ENCODE measurements at places on chromosomes 2 and 18. TPM values are rescaled to one million over a fixed set of nuclear protein-coding genes. Genes with fewer than 3 reads are reported as not detected.

The ELOA2 gene
- not detected for total RNA-seq

- no peaks in the 10 kb centered on the region for H3K4me1 ChIP-seq
- no peak overlapping the region for H3K27ac ChIP-seq
- no peaks in the 10 kb centered on the region for H3K27me3 ChIP-seq
- no peak overlapping the region for H3K4me3 ChIP-seq
- no peaks in the 10 kb centered on the region for H3K36me3 ChIP-seq
Measured at GRCh38 chr18:48292229-48292628, 117.0 kb downstream of the ZBTB7C start.

- H3K4me3 ChIP-seq, result peak overlapping the region; percentile 81
- peaks cover 40% of the 10 kb centered on the region for H3K27me3 ChIP-seq
- DNase-seq, result peak; percentile 30
- peaks cover 6% of the 10 kb centered on the region for H3K4me1 ChIP-seq
Measured at GRCh38 chr2:54722641-54723040, 821 bp upstream of the EML6 start.

The CHRNG gene
- not detected for total RNA-seq

DNA sequence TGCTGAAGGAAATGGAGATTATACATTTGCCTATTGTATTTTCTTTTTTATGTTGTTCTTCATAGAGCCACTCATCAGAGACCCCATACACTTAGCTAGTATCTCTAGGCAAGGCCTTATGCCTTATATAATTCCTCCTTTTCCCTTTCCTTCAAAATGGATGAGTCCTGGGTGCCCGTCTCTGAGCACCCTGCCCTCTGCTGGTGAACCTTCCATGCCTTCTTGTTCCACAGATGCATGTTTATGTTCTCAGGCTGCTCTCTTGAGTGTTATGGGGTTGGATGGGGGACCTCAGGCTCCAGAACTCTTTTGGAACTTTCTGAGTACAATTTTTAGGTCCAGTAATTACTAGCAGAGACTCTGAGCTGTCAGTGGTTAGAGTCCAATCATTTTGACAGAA, 368.6 kb upstream of the SPRED2 start:
- no peaks in the 10 kb centered on the region for H3K27me3 ChIP-seq
- H3K27ac ChIP-seq, result no peak overlapping the region
- H3K4me3 ChIP-seq, result no peak overlapping the region
- no peaks in the 10 kb centered on the region for H3K4me1 ChIP-seq
- DNase-seq, result peak; percentile 76
- no peaks in the 10 kb centered on the region for H3K36me3 ChIP-seq

The RNU2-63P gene
- not detected for total RNA-seq

The LOXHD1 gene
- total RNA-seq, result 0.17 TPM

GRCh38 chr2:236146436-236146835, 21.8 kb downstream of the GBX2 start:
- H3K36me3 ChIP-seq, result no peaks in the 10 kb centered on the region
- peaks cover 8% of the 10 kb centered on the region for H3K27me3 ChIP-seq
- peaks cover 7% of the 10 kb centered on the region for H3K4me1 ChIP-seq

GRCh38 chr2:31271851-31272267, 37.9 kb downstream of the EHD3 start:
- H3K4me3 ChIP-seq, result no peak overlapping the region
- H3K27ac ChIP-seq, result no peak overlapping the region
- no peaks in the 10 kb centered on the region for H3K27me3 ChIP-seq
- H3K36me3 ChIP-seq, result no peaks in the 10 kb centered on the region
- peaks cover 24% of the 10 kb centered on the region for H3K4me1 ChIP-seq

DNA sequence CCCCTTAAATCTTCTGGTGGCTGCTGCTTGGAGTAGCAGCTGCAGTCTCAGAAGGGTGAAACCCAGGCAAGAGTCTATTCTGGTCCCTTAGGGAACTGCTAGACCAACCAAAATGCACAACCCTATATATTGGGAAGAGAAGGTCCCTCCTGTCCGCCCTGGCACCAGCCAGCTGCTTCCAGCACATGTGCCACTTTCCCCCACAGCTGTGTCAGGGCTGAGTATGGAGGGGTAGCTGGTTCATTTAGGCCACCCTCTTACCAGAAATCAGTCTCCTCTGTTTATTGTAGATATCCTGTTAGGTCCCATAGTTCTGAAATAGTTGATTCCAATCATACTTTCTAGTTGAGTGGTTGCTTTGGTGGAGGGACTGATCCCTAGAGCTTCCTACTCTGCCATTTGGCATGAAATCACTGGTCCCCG, 68.9 kb downstream of the BIRC6 start:
- peak; percentile 10 for DNase-seq
- no peaks in the 10 kb centered on the region for H3K27me3 ChIP-seq
- 0 out of 2 replicates have a peak, but pooled peaks cover 3% of the 10 kb centered on the region for H3K4me1 ChIP-seq
- no peak overlapping the region for H3K4me3 ChIP-seq
- no peaks in the 10 kb centered on the region for H3K36me3 ChIP-seq

DNA sequence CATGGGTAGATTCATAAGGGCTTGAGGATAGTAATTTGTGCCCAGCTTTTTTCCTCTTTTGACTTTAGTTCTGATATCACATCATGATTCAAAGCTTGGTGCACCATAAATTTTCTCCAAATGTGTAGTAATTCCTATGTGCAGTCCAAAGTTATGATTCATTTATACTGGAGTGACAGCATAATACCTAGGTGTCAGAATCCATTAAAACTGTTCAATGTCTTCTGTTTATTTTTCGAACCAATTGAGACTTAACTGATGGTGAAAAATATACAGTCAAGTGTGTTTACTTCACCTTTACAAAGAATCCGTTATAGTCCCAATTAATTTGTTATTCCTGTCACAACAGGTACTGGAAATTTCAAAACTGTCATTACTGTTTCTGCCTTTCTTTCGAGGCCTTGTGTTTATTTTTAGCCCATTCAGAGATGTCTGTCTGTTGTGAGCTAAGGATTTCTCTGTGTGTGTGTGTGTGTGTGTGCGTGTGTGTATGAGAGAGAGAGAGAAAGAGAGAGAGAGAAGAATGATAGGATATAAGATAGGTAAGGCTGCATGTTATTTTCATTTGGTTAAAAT, 389.7 kb upstream of the ATP5MC3 start:
- no peak overlapping the region for H3K4me3 ChIP-seq
- no peak for DNase-seq
- no peaks in the 10 kb centered on the region for H3K27me3 ChIP-seq

DNA sequence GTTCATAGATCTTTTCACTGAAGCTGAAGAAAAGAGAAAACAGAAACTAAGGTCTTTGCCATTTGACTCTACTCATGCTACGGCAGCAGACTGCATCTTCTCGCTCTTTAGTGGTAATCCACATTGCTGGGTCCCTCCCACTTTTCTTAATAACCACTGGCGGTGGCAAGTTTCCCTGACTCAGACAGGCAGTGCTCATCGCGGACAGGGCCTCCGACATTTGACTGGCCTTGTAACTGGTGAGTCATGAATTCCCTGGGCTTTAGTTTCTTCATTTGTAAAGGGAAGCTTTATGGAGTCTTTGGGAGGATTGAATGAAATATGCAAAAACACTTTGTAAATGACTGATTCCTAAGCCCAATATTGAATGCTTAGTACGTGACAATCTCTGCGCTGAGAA, 238.2 kb upstream of the RBBP8 start:
- DNase-seq, result peak; percentile 10
- H3K27ac ChIP-seq, result no peak overlapping the region
- H3K4me1 ChIP-seq, result peaks cover 18% of the 10 kb centered on the region
- no peak overlapping the region for H3K4me3 ChIP-seq

DNA sequence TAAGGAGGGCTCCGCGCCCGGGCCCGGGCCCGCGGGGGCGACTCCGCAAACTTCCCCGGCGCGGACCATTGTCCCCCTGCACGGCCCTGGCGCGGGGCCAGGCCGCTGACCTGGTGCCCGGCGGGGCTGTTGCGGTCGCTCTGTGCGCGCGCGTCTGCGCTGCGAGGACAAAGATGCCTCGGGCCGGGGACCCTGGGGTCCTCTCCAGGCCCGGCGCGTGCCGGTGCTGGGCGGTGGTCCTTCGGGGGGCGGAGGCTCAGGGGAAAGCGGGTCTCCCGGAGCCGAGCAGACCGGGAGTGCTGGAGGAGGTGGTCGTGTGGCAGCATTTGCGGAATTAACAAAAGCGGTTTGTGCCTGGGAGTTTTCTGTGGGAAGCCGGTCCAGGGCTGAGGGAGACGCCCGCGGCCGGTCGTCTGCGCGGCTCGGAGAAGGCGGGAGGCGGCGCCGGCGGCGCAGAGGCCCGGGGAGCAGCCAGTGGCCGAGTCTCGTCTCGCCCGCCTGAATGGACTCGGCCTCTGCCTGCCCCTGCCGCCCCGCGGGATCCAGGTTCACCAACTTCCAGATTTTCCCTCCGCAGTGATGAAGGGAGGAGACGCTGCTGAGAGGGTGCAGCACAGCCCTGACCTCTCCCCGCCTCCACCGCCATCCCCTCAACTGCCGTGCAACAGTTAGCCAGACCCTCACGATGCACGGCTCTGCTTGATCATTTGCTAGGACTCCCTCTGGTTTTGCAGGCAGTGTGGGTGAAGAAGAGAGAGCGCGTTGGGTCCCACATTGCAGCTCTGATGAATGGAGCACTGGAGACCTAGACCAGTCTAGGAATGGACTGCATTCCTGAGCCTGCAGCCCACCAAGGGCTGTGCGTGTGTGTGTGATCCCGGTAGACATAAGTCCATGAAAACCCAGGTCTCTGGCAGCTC, 705 bp downstream of the EFR3B start:
- H3K27ac ChIP-seq, result no peak overlapping the region
- H3K27me3 ChIP-seq, result peaks cover 33% of the 10 kb centered on the region
- DNase-seq, result peak; percentile 53
- H3K36me3 ChIP-seq, result no peaks in the 10 kb centered on the region

The EFHD1 gene
- 3.4 TPM for total RNA-seq

- H3K4me1 ChIP-seq, result peaks cover 4% of the 10 kb centered on the region
- no peak overlapping the region for H3K4me3 ChIP-seq
- H3K27me3 ChIP-seq, result no peaks in the 10 kb centered on the region
Measured at GRCh38 chr18:74154716-74155115, 6.4 kb downstream of the TIMM21 start.

- peaks cover 54% of the 10 kb centered on the region for H3K36me3 ChIP-seq
- no peak for DNase-seq
Measured at GRCh38 chr2:101872480-101872879, 119.3 kb upstream of the IL1R2 start.

GRCh38 chr2:186181625-186182024, 304.4 kb upstream of the ZC3H15 start:
- no peak overlapping the region for H3K4me3 ChIP-seq
- no peaks in the 10 kb centered on the region for H3K27me3 ChIP-seq
- no peak for DNase-seq
- H3K4me1 ChIP-seq, result no peaks in the 10 kb centered on the region
- H3K27ac ChIP-seq, result no peak overlapping the region

DNA sequence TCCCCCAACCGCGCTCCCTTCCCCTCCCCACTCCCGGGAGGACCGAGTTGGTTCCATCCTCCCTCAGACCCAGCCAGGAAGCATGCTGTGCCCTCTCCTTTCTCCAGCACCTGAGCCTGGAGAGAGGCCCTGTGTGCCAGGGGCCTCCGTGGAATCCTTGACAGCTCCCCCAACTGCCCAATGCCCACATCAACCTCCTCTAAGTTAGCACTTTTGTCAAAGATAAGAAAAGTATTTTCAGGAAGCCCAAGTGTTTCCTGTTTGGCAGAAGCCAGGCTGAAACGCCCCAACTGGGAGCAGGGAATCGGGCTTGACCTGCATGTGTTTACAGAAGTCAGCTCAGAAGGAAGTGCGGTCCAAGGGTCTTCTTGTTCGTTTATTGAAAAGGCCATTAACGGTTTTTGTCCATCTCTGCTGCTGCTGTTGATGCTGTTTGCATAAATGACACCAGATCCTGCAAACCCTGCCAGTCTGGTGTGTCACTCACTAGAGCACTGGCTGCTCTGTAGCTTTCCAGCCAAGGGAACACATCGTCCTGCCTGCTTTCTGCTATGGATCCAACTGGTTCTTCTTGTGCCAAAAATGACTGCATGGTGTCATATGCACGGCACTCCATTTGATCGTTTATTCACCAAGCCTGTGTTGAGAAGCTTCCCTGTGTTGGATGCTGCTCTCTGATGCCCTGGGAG, 35.4 kb upstream of the COL6A3 start:
- no peak overlapping the region for H3K27ac ChIP-seq
- H3K4me1 ChIP-seq, result peaks cover 16% of the 10 kb centered on the region
- H3K27me3 ChIP-seq, result no peaks in the 10 kb centered on the region
- no peak overlapping the region for H3K4me3 ChIP-seq
- no peak for DNase-seq

The CNGA3 gene
- total RNA-seq, result not detected

GRCh38 chr2:4300616-4301015, 597.2 kb downstream of the DCDC2C start:
- H3K4me3 ChIP-seq, result no peak overlapping the region
- H3K27me3 ChIP-seq, result no peaks in the 10 kb centered on the region
- H3K36me3 ChIP-seq, result no peaks in the 10 kb centered on the region
- H3K4me1 ChIP-seq, result no peaks in the 10 kb centered on the region

The SALL3 gene
- 29.0 TPM for total RNA-seq

The CNDP1 gene
- total RNA-seq, result not detected

The NPAS2 gene
- 0.56 TPM for total RNA-seq

DNA sequence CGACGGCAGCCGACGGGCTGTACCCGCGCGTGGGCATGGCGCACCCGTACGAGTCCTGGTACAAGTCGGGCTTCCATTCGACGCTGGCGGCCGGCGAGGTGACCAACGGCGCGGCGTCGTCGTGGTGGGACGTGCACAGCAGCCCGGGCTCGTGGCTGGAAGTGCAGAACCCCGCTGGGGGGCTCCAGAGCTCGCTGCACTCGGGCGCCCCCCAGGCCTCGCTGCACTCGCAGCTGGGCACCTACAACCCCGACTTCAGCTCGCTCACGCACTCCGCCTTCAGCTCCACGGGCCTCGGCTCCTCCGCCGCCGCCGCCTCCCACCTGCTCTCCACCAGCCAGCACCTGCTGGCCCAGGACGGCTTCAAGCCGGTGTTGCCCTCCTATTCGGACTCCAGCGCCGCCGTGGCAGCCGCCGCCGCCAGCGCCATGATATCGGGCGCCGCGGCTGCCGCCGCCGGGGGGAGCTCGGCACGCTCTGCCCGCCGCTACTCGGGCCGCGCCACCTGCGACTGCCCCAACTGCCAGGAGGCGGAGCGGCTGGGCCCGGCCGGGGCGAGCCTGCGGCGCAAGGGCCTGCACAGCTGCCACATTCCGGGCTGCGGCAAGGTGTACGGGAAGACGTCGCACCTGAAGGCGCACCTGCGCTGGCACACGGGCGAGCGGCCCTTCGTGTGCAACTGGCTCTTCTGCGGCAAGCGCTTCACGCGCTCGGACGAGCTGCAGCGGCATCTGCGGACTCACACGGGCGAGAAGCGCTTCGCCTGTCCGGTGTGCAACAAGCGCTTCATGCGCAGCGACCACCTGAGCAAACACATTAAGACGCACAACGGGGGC, 2.0 kb downstream of the SP9 start:
- H3K4me3 ChIP-seq, result peak overlapping the region; percentile 59
- H3K36me3 ChIP-seq, result no peaks in the 10 kb centered on the region
- H3K4me1 ChIP-seq, result peaks cover 54% of the 10 kb centered on the region

DNA sequence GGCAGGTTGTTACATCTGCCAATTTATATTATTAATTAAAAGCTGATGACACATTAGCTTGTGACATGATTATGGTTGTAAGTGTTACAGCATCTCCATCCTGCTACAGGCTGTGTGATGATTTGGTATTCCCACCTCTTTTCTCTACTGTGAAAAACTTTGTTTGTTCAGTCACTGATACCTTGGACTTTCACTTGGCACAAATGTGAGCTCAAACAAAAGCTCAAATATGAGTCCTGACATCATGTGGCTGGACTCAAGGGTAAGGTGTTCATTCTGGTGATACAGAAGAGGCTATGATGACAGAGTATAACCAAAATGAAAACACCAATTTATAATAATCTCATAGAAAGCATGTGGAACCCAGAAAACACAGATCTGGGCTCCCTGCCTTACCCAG, 11.4 kb upstream of the IL36A start:
- no peak for DNase-seq
- H3K4me1 ChIP-seq, result no peaks in the 10 kb centered on the region
- no peak overlapping the region for H3K27ac ChIP-seq
- no peak overlapping the region for H3K4me3 ChIP-seq
- no peaks in the 10 kb centered on the region for H3K36me3 ChIP-seq

The LANCL1 gene
- total RNA-seq, result 41.1 TPM
